Stimulated activated CD8-positive, alpha-beta memory T cell treated with anti-CD3 and anti-CD28 coated beads, Interleukin-12 subunit alpha, Interleukin-12 subunit beta, amount 100 ng/mL, for 1 hour (primary cell): ENCODE measurements at places on chromosomes 5 and 9.

GRCh38 chr9:133121198-133121914, at the start of gene RALGDS:
RALGDS (minus strand) TSS chr9:133121240; CDS start chr9:133121154, 86 bp downstream.
- peak; percentile 85 for DNase-seq

- peak; percentile 59 for DNase-seq
These were observed 599 bp downstream of the MLLT3 start for GRCh38 chr9:20621471-20622329.

GRCh38 chr9:19231126-19231903, 822 bp downstream of the DENND4C start:
- no peak for DNase-seq

DNA sequence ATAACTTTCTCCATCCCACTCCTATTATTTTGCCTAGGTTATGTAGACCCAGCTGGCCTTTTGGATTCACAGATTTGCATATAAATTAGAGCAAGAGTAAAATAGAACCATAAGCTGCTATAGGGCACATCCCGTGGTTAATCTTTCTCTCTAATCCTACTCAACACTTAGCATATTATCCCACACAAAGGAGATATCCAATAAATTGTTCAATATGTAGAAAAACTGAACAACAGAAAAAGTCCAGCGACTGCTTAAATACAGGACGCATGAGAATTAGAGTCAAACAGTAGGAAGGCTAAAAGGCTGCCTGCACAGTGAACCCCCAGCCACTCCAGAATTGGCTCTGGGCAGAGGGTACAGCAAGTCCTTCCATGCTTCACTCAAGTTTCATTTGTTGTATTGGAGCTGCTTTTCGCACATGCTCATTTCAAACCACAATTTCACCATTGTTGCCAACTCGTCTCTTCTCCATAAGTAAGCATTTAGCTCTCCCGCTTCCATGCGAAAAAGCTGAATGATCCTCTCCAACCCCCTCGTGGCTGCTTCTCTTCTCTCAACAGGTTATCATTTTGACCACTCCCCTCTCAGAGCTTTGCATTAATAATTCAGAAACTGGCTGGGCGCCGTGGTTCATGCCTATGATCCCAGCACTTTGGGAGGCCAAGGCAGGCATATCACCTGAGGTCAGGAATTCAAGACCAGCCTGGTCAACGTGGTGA, 14.1 kb upstream of the IQGAP2 start:
- DNase-seq: no peak

GRCh38 chr5:1963358-1963757, 80.6 kb upstream of the IRX4 start:
- no peak for DNase-seq

DNA sequence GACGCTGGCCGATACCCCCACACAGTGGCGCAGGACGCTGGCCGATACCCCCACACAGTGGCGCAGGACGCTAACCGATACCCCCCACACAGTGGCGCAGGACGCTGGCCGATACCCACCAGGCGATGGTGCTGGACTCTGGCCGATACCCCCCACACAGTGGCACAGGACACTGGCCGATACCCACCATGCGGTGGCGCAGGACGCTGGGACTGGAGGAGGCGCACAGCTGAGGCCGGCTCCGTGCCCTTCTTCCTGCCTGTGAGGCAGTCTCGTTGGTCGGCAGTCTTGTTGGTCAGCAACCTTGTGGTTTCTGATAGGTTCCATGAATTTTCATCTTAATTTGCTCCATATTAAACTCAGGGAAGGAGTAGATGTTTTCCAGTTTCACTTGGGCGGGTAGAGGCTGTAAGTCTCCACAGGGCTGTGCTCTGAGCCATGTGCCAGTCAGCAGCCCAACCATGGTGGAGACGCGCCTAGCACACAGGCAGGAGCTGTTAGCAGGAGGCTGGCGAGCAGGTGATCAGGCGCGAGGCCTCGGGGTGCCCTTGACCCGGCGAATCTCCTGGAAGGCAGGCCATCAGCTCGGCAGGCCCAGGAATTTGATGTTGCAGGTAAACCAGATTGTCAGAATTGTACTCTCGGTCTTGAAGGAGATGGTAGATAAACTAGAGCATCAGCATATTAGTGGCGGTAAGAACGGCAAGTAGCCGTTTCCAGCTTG, 75.6 kb downstream of the EHMT1 start:
- DNase-seq: no peak

DNA sequence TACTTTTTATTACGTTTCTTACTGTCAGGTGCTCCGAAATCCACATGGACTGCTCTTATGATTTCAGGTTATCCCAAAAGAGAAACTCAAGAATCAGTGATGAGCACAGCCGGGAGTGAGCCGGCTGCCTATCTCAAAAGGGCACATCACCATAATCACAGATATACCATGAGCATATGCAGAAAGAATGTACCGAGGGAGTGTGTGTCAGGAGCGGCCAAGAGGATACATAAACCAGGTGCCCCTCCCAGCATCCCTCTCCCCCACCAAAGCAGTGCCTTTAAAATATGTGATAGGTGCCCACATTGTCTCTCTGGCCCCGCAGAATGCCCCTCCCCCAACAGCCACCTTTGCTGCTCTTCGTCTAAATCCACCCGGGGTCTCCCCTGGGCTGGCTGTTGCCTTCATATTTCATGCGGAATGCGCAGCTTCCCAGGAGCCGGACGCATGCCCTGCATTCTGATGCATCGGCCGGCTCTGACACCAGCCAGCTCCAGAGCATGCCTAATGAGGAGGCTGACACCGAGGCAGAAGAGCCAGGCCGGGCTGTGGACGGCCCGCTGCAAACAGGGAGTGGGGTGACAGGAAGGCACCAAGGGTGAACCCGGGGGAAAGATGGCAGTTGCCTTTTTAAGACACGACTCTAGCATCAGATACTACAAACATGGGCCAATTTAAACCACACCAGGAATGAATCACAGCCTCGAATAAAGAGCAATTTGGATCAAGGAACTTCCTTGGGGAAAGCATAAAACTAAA, 652.3 kb downstream of the BNC2 start:
- DNase-seq: no peak

DNA sequence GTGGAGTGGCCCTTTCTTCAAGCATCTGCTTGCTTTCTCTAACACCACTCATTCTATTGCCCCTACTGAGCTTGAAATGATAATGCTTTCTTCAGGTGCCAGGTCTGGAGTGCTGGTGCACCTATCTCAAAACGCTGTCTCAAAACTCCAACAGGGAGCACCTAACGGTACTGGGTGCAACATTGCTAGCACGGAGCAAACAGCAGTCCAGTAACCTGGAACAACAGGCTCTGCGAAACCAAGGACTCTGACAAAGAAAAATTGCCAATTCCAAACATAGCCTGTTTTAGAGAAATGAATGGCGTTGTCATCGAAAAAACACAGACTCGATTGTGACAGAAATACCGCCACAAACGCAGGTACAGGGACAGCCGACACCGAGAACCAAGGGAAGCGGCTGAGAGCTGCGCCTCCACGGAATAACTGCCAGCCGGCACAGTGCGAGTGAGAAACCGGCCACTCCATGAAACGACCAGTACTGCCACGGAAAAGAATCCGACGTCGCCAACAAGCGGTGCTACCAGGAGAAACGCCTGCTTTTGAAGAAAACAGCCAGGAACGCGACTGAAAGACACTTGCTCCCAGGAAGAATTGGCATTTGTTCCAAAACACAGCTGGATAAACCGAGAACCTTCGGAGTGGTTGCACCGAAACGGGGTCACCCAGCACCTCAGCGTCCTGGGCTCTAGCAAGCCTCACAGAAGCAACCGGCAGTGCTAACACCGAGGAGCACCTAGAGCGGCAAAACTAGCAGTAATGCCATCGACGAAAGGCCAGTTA, 3.1 kb downstream of the ANXA2R start:
- DNase-seq: no peak

DNA sequence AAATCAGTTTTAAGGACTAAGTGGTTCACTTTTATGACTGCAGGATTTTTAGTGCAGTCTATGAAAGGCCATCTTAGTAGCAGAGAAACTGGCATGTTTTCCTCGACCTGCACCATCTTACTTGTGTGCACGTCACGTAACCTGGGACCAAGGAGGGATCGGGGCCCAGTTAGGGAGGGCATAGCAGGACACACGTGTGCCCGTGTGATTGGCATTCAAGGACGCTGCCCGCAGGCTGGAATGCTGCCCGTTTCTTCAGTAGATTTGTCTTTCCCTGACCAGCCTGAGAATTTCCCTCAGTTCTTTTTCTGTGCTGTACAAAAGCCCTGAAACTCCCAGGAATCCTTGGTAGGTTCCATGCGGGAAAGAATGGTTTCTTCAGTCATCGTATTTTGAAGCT, 196.3 kb downstream of the TRIO start:
- DNase-seq: no peak

DNA sequence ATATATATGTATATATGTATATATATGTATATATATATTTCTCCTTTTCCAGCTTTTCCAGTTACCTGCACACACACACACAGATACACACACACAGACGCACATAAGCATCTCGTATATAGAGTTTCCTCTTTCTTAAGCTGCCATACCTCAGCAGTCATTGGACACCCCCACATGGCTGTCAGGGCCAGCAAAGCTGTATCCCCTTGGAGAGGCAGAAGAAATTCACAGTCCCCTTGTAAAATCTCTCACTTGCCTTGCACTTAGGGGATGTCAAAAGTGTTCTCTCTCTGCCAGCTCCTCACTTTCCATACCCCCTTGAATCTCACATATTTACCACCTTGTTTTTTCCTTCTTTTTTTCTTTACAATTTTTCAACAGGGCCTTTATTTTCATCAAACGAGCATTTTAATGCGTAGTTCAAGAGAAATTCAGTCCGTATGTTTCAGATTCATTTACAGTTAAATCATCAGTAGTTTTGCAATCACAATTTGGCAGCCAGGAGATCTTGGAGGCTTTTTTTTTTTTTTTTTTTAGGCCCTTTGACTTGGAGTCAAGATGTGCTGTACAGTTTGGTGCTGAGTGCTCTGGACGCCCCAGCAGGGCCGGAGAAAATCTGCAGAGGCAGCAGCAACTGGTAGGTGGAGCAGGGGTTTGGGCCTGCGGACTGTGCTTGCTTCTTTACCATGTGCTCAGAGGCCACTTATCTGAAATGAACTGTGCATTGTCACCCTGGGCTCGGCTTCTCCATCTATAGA, 244.9 kb upstream of the KLF4 start:
- DNase-seq: no peak

DNA sequence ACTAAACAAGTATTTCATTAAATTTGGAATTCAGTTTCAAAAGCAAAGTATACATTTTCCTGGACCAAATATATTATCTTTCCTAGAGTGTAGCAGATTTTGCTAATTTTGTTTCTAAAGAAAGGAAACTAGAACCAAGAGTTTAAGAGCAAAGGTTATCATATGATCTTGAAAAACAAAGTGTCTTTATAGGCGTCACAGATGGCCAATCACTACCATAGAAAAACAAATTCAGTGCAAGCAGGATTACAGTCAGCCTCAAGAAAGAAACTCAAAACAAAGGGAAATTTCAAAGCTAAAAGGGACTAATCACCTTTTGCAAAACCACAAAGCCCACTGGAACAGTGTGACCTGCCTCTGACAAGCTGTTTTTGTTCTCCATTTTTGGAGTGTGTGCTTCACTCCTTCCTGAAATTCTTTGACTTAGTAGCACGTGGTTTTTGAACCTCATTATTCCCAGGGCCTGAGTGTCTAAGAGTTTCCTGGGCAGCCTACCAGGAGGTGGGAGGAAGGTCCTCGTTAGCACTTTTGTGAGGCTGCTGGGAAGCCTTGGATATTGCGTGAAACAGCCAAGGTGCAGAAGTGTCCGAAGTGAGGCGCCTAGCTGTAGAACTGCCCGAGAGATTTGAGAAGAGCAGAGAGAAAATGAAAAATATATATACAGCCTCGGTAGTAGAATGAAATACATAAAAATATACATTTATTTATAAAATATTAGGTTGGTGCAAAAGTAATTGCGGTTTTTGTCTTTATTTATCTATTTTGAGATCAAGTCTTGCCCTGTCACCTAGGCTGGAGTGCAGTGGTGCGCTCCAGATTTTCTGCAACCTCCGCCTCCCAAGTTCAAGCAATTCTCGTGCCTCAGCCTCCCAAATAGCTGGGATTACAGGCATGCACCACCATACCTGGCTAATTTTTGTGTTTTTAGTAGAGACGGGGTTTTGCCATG, 246.1 kb downstream of the MARCHF11 start:
- DNase-seq: no peak

DNA sequence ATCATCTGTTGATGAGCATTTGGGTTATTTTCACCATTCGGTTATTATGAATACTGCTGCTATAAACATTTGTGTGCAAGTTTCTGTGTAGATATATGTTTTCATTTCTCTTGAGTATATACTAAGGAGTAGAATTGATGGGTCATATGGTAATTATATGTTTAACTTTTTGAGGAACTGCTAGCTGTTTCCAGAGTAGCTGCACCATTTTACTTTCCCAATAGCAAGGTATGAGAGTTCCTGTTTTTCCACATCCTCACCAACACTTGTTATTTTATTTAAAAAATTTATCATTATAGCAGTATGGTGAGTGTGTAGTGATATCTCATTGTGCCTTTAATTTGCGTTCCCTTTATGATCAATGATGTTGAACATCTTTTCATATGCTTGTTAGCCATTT, 29.2 kb downstream of the CD14 start:
- DNase-seq: no peak

DNA sequence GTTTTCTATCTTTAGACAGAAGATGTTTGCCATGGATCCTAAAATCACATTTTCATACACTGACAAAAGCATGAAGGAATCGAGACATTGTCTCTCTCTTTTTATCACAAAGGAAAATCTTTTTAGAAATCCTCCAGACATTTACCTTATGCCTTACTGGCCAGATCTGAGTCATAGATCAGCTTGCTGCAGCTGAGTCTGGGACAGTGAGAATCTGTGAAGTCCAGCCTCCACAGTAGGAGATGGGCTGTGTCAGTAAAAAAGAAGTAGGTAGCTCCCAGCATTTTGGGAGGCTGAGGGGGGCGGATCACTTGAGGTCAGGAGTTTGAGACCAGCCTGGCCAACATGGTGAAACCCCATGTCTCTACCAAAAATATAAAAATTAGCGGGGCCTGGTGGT, 333.4 kb upstream of the ZNF462 start:
- no peak for DNase-seq

- DNase-seq: no peak
These were observed 441.3 kb upstream of the CLINT1 start for GRCh38 chr5:158300256-158300655.

DNA sequence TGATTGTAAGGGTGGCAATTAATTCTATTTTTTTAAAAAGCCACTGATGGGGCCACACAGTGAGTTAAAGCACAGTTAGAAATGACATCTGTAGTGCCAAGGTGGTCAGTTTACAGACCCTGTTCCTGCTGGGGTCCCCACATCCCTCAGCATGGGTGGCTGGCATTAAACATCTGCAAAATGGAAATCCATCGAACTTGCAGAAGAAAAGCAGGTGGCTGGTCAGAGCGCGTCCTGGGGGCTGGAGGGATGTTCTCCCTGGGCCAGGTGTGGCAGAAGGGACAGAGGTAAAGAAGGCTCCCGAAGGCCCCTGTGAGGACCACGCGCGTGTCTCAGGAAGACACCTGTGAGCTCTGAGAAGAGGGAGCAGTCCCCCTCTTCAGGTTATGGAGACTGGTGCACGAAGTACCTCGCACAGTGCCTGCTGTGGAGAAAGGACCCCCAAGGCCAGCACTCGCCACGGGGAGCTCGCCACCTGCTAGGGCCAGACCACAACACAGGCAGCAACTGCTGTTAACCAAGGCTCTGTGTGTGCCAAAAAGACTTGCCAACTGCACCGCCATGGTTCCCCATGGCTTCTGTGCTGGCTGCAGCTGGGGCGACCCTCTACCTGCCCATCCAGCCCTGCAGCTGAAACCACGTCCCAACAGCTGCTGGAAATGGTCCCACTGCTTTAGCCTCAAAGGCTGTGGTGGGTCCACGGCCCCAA, 65.2 kb downstream of the RASGEF1C start:
- no peak for DNase-seq
